ENCODE measurements at places on chromosomes 5 and 9. TPM values are rescaled to one million over a fixed set of nuclear protein-coding genes. Genes with fewer than 3 reads are reported as not detected.
A peak's percentile ranks its signal among the peaks of the same experiment; 100 is the strongest.

GRCh38 chr5:120083851-120084542 is 380.1 kb upstream of the PRR16 start:
- DNase-seq: no peak
- no peak overlapping the region for H3K4me3 ChIP-seq
- no peaks in the 10 kb centered on the region for H3K36me3 ChIP-seq
- no peaks in the 10 kb centered on the region for H3K27me3 ChIP-seq
- H3K4me1 ChIP-seq: no peaks in the 10 kb centered on the region

GRCh38 chr5:37619353-37619752 is 220.5 kb downstream of the GDNF start:
- H3K27me3 ChIP-seq: no peaks in the 10 kb centered on the region
- DNase-seq: peak; percentile 18
- H3K4me1 ChIP-seq: no peaks in the 10 kb centered on the region
- no peak overlapping the region for H3K27ac ChIP-seq
- no peak overlapping the region for H3K4me3 ChIP-seq

SLCO4C1 gene
- not detected for total RNA-seq

LCN1 gene
- not detected for total RNA-seq

PTGS1 gene
- 0.70 TPM for total RNA-seq

Measured in MCF 10A (cell line).